ENCODE measurements at places on chromosomes 12 and 14. TPM values are rescaled to one million over a fixed set of nuclear protein-coding genes. Genes with fewer than 3 reads are reported as not detected.

Gene SYT1
- 5.5 TPM for total RNA-seq

Gene FOXN3
- 5.2 TPM for total RNA-seq

Gene KRT71
- total RNA-seq, result not detected

Gene ZNF641
- total RNA-seq, result 7.2 TPM

Gene CRACR2A
- 0.16 TPM for total RNA-seq

Gene NPAS3
- total RNA-seq, result 4.2 TPM

Gene MANSC4
- not detected for total RNA-seq

Gene RAD9B
- 0.21 TPM for total RNA-seq
